Activated T-cell treated with anti-CD3 and anti-CD28 coated beads, Interleukin-2, amount 50 U/mL, for 1 hour (primary cell): ENCODE measurements at places on chromosomes 1 and 21.

DNA sequence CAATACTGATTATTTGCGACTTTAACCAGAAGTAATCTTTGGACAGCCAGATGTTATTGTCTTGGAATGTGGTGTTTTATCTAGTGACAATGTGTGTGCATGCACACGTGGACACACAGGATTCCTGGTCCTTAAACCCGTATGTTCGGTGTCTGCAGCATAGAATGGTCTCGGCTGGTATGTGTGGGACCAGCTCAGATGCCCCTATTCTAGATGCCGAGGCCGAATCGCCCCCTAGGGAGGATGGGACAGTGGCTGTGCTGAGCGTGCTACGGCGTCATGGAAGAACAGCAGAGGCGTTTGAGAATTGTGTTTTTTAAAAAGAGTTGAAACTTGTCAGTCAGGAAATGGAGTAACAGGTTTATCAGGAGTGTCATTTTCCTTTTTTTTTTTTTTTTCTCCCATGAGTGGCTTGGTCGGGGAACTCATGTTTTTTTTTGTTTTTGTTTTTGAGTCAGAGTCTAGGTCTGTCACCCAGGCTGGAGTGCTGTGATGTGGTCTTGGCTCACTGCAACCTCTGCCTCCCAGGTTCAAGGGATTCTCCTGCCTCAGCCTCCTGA is 30.1 kb downstream of the SKI start:
- DNase-seq: no peak

GRCh38 chr1:181216591-181216994 is 128.1 kb downstream of the IER5 start:
- no peak for DNase-seq

DNA sequence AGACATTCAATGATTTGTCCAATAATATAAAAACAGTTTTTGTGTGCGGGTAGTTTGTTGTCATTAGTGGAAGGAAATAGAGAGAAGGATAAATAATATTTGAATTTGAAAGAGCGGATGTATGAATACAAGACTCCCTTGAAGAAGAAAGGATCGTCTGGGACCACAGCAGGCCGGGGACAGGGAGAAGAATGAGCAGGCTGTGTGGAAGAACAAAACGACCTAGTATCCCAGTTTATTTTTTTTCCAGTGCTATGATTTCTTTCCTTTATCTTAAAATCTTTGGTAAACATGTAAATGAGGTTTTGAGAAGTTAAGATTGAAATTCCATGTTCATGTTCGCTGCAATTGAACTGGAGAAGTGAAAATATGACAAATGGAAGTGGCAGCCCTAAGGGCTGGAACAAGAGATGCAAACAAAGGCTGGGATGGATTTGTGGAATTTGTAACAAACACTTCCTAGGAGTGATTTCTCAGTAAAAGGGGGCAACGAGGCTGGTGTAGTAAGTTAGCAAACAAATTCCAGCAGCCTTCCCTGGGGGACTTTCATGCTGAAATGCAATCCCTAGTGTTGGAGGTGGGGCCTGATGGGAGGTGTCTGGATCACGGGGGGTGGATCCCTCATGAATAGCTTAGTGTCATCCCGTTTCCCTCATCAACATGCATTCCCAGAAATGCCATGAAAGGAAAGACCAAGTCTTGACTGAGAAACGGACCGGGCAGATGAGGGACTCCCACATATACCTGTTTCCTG is 10.2 kb upstream of the IFI16 start:
- no peak for DNase-seq

- DNase-seq: no peak
Observed at GRCh38 chr21:26512664-26513063, 60.4 kb downstream of the CYYR1 start.

DNA sequence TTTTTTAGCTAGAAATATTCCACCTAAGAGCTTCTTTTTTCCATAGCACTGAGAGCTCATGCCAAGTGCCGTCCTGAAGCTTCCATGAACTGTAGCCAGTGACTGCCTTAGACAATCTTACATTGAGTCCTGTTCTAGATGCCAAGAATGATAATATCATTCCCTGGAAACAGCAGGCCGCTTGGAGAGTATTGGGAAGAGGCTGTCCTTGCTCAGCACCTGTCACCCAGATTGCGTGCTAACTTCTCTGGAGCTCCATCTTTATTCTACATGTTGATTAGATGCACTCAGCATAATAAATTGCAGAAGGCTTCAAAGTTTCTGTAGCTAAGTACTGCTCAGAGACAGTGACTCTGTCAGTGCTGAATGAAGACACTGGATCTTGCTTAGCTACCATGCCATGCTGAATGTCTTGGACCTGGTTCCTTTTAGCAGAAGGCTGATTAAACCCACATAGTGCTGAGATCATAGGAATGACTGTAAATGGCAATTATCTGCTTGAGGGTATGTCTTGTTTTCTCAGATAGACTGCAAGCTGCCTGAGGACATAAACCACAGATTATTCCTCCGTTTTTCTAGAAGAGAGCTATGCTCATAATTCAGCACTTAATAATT is 83.1 kb upstream of the IRF2BP2 start:
- no peak for DNase-seq

DNA sequence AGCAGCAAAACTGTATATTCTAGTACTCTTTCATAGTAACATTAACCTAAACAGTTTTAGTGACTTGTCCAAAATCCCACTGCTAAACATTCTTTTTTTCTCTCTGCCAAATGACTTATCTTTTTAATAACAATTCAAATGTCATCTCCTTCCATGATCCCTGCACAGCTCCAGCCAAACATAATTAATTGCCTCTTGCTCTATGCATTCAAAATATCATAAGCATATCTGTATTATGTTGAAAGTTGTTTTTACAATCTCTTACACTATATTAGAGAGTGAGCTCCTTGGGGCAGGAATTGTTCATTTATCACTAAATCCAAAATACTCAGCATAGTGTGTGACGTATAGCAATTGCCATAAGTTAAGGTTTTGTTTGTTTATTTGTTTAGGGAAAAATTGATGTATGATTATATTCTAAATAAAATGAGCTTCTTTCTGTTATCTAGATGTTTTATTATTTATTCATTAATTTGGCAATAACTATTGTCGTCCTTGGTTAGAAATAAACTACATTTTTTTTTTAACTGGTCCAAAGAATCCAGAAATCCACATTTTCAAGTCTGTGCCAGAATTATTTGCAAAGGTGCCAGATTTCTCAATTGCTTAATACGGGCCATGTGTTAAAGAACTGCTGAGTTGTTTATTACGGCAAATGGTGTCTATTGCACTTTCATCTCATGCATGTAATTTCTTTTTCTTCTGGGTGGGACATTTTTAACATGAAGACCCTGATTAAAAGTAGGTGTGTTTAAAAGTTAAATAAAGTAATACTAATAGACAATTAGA is 577.2 kb upstream of the ZRANB2 start:
- DNase-seq: no peak

DNA sequence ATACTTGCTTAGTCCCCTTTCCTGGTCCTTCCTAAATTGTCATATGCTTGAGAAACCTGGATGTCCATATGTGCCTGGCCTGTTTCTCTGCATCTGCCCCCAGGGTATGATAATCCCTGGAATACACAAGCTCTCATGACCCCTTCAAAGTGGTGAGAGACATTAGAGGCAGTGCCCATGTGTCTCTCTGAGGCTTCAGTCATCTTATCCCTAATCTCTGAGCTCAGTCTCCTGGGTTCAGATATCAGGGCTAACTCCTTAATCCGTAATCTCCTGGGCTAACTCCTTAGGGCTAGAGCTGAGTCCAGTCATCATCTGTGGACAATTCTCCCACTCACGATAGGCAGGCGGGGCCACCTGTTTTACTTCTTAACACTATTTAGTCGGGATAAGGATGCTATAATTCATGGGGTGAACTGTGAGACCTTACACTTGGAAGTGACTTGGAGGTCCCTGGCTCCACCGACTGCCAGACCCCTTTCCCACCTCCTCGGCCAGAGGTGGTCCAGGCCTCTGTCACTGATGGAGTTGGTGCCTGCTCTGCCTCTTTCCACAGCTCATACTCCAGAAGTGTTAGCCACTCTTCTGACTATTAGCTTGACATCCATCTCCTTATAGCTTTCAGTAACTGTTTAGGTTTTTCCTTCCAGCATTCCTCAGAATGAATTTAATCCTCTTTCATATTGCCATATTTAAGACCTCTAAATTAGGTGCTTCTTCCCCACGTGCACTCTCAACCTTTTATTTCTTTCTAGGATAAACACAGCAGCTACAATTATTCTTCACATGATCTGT is 22.7 kb downstream of the CCN1 start:
- no peak for DNase-seq

DNA sequence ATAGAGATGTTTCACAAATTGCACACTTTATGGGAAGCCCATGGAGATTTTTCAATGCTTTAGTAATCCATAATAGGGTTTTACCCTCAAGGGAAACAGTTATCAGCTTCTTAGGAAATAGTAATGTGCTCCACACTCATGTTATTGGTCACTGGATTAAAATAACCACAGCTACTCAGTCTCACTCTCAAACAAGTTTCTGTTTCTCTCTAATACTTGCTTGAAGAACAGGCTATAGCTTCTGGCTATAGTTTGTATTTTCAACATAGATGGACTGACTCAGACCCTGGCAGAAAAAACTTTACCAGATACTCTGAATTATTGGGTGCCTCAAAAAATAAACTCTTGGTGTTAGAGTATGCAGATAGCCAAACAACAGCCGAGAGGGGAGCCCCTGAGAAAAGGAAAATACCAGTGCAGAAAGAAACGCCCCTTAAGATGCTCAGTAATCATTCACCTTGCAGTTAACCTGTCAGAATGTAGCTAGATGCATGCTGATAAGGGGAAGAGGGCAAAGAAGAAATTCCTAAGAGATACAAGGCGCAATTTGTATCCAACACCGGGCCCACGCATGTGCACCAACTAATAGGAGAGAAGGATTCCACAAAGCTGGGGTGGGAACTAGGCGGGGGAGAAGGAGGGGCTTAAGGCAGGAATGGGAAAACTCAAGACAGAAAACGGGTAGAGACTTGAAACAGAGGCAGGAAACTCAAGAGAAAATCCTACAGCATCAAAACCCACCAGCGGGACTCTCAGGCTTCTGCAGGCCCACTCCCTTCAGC is 30.4 kb upstream of the PDE4B start:
- no peak for DNase-seq

- DNase-seq: no peak
Observed at GRCh38 chr1:195097316-195097715, 1510.9 kb downstream of the KCNT2 start.
